ENCODE measurements at places on chromosomes 1 and 21.

- DNase-seq = no peak
These were observed 70.8 kb downstream of the PLA2G4A start for GRCh38 chr1:186899577-186899976.

DNA sequence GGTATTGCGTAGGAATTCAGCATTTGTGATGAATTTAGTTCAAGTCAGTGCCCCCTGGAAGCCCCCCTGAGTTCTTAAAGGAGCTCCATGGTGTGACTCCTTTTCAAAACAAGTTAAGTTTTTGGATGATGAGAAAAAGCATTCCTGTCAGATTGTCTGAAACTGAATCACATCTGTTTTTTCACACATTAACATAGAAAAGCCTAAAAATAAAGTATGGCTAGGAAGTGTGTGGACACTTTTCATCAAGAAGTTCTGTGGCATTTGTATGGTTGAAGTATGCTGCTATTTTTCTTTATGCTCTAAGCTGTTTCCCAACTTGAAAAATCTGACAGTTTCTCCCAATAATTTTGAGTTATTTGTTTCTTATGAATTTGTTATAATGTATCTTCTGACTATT is 33.7 kb downstream of the PRDM2 start:
- DNase-seq = no peak

- DNase-seq = no peak
These were observed 95.9 kb downstream of the XCL2 start for GRCh38 chr1:168447871-168448270.

GRCh38 chr1:28046716-28047115 is 41.7 kb downstream of the EYA3 start:
- no peak for DNase-seq

DNA sequence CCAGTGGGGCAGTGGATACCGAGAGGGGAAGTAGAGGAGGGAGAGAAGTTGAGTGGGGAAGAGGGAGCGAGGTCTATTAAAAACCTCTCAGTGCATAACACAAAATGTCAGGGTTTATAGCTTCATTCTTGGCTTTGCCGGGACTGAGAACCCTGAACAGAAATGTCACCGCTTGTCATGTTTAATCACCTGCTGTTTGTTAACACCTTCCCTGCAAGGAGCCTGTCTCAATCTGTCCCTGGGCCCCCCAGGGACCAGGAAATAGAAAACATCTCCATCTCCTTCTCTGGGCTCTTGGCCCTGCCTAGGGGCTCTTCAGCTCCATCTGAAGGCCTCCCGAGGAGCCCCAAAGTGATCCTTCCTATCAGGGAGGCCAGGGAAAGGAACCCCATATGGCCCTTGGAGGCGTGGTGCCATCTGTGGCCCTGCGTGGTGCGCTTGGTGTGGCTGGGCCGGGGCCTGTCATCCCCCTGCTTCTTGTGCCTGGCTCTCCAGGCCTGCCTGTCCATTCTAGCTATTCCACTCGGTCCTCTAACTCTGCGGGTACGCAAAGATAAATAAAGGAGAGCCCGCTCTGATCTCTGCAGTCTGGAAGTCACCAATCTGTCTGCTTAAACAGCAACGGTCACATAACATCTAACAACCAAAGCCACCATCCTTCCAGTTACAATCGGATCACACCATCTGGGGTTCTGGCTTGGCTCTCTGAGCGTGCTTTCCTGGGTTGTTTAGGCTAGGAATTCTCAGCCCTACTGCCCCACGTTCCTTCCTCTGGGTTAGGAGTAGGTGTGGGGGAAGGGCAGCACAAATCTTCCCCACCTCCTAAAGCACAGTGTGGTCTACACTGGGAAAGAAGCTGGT is 113.8 kb downstream of the CASZ1 start:
- DNase-seq = no peak

GRCh38 chr1:8218351-8219092 is 99.4 kb upstream of the SLC45A1 start:
- DNase-seq = no peak

DNA sequence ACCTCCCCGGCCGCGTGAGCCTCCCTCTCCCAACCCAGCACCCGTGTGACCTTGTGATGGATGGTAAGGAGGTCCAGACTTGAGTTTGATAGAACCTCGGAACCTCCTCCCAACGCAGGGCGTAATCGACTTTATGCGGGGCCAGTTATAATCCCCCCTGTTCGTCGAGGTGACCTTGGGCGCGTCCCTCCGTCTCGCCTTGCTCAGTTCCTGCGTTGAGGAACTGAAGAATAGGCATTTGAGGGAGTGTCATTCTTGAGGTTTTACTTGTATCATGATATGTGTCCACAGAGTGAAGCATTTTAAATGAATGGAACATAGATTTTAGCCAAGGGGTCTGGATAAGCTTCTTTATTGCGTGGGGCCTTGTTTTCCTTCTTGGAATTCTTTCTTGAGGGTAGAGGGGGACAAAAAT is 433 bp downstream of the TIMM17A start:
- DNase-seq = no peak

DNA sequence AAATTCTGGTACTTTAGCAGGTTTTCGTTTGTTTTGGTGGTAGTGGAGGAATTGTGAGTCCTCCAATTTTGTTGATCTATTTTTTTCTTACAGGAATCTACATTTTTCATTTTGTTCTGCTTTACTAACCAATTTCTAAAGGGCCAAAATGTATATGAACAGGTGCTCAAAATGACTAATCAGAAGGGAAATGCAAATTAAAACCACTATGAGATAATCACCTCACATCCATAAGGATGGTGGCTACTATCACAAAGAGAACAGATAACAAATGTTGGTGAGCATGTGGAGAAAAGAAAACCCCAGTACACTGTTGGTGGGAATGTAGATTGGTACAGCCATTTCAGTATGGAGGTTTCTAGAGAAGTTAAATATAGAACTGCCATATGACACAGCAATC is 134.2 kb downstream of the LMO4 start:
- no peak for DNase-seq

DNA sequence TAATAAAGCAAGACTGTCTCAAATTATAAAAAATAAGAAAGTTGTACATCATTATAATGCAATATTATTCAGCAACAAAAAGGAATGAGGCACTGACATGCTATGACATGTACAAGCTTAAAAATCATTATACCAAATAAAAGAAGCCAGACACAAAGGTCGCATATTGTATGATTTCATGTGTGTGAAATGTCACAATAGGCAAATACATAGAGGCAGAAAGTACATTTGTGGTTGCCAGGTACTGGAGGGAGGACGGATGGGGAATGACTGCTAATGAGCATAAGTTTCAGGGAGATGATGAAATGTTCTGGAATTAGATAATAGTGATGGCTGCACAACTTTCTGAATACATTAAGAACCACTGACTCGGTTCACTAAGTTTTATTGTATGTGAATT is 73.6 kb upstream of the NBPF3 start:
- no peak for DNase-seq

All from T follicular helper cell (primary cell).